ENCODE measurements at places on chromosomes 4 and X.

- DNase-seq: peak; percentile 4
Observed at GRCh38 chr4:141132709-141133145, 542 bp downstream of the RNF150 start.

DNA sequence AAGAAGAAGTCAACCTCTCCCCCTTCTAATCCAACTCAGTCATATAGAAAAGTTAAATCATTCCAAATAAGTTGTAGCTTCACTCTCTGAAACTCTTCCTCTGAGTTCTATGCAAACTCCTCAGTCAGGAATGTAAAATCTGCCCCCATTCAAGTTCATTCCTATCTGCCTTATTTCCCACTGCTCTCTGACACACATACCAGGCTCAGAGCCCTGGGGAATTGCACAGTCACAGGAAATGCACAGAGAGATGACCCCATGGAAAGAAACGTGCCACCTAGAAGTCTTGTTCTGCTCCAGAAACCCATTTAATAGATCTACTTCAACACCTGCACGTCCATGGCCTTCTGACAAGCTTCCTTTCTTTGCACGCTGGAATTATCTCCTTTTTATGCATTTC, 236.0 kb upstream of the VCX3A start:
- DNase-seq: no peak

- DNase-seq: no peak
Observed at GRCh38 chr4:42490015-42490414, 92.7 kb downstream of the SHISA3 start.

DNA sequence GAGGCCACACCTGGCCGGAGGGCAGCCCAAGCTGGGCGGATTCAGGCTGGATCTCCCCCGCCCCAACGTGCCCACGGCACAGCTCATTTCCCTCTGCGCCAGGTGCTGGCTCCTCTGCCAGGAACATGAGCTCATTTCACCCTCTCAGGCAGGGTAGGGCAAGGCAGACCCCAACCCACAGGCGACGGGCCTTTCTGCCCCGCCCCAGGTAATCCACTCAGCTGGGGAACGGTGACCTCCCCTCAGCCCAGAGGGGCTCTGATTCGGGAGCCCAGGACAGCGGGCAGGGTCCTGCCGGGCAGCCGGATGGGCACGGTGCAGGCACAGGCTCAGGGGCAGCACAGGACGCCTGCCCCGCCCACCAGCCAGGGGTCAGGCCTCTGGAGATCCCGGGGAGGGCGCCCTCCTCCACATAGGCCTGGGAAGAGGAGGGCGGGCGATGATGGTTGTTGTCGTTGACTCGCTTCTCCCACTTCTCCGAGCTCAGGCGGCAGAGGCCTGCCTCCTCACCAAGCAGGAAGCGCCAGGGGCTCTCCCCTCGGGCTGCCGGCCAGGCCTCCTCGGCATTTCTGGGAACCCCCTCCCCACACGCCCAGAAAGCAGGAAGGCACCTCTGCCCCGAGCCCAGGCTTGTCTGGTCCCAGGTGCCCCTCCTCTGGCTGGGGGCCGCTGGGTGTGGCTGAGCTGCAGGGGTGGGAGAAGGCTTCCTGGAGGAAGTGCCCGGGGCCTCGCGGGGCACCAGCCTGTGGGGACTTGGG, 31.1 kb downstream of the TACC3 start:
- peak; percentile 56 for DNase-seq

Measured in activated CD4-positive, alpha-beta T cell treated with anti-CD3 and anti-CD28 coated beads, Interleukin-2, amount 50 U/mL, for 48 hours (primary cell).